T-cell (primary cell): ENCODE measurements at places on chromosomes 11 and 22. TPM values are rescaled to one million over a fixed set of nuclear protein-coding genes. Genes with fewer than 3 reads are reported as not detected.

- DNase-seq, result no peak
- peaks cover 3% of the 10 kb centered on the region for H3K4me1 ChIP-seq
- H3K36me3 ChIP-seq, result no peaks in the 10 kb centered on the region
- no peak overlapping the region for H3K27ac ChIP-seq
- no peak overlapping the region for H3K4me3 ChIP-seq
These were observed 9.5 kb downstream of the SYT7 start for GRCh38 chr11:61571337-61571736.

DNA sequence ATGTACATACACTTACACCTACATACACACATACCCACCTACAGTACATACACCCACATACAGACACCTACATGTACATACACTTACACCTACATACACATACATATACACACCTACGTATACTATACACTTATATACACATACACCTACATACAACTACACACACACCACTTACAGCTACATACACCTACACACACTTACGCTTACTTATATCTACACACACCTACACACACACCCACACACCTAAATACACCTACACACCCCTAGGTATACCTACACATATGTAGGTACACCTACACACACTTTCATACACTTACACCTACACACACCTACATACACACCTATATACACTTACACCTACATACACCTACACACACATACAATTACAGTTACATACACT is 61.0 kb downstream of the ARHGAP8 start:
- no peak overlapping the region for H3K4me3 ChIP-seq
- H3K36me3 ChIP-seq, result no peaks in the 10 kb centered on the region
- H3K4me1 ChIP-seq, result no peaks in the 10 kb centered on the region
- DNase-seq, result no peak
- no peak overlapping the region for H3K27ac ChIP-seq

DNA sequence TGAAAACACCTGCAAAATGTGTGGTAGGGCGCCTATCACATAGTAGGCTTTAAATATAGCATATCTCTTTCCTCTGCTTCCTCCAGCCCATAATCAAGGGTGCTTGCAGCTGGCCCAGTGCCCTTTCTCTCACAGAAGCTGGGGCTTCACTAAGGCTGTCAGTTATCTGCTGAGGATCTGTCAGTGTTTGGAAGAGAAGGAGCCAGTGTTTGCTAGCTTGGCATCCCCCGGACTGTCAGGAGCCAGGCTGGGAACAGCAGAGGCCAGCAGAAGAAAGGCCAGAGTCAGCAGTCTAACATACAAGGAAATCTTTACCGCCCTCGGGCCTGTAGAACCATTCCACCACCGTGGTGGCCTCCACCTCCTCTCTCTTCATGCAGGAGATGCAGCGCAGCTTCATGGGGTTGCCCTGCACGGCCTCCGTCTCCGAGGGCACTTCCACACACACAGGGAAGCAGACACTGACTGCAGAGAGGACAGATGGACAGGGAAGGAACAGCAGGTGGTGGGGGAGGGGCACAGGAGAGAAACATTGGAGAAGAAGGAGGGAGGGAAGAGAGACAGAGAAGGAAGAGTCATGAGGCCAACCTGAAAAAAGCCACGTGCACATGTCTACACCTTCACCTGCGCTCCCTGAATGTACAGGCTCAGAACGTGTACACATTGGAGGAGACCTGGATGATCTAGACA is 9.0 kb downstream of the SCN3B start:
- no peak overlapping the region for H3K27ac ChIP-seq
- no peaks in the 10 kb centered on the region for H3K27me3 ChIP-seq
- peaks cover 5% of the 10 kb centered on the region for H3K4me1 ChIP-seq
- no peak for DNase-seq

DNA sequence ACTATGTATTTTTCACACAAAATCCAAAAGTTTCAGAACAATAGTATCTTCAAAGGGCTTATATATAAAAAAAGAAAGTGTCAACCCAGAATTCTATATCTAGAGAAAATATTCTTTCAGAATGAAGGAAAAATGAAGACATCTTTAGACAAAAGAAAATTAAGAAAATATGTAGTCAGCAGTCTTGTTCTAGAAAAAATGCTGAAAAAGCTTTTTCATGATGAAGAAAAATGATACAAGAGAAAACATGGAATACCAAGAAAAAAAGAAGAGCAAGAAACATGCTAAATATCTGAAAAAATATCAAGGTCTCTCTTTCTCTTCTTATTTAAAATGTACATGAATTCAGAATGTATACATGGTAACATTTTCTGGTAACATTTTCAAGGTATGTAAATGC is 816.8 kb upstream of the FAT3 start:
- no peaks in the 10 kb centered on the region for H3K27me3 ChIP-seq
- H3K27ac ChIP-seq, result no peak overlapping the region
- H3K4me3 ChIP-seq, result no peak overlapping the region
- DNase-seq, result no peak
- no peaks in the 10 kb centered on the region for H3K4me1 ChIP-seq

GRCh38 chr11:120660024-120660565 is 148.5 kb downstream of the GRIK4 start:
- no peaks in the 10 kb centered on the region for H3K4me1 ChIP-seq
- peaks cover 32% of the 10 kb centered on the region for H3K27me3 ChIP-seq
- H3K27ac ChIP-seq, result no peak overlapping the region

Gene XKR3
- not detected for total RNA-seq
